Activated CD8-positive, alpha-beta memory T cell treated with anti-CD3 and anti-CD28 coated beads for 48 hours (primary cell): ENCODE measurements at places on chromosomes 7 and 10.
A peak's percentile ranks its signal among the peaks of the same experiment; 100 is the strongest.

- no peak for DNase-seq
Observed at GRCh38 chr10:24113901-24114300, 95.0 kb upstream of the KIAA1217 start.

DNA sequence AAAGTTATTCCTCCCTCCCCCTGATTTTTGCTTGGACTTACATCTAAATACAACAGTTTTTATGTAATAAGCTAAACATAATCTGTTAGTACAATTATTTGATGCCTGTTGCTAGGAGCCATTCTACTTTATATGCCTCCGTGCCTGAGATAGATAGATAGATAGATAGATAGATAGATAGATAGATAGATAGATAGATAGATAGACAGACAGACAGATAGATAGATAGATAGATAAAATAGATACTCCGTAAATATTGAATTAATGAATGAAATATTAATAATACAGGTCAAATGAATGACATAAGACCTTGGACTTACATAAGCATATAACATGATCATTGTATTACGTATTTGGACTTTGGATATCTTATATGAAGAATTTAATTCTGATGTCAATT lies 23.0 kb downstream of the NET1 start:
- DNase-seq: no peak

DNA sequence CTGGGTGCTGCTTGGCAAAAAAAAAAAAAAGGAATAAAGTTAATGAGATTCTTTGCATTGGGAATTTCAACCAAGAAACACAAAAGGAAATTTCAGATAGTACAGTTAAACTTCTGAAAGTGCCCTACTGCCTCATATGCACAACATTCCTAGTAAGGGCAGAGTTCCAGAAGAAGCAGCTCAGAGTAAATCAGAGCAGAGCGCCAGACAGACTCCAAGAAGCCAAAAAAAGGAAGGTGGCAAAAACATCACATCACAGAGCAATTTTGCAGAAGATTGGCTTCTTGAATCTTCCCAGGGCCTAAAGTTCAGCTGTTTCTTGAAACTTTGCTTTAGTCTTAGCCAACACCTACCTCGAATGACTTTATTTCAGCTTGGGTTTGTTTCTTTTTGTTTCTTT lies 544.1 kb downstream of the XPNPEP1 start:
- no peak for DNase-seq

DNA sequence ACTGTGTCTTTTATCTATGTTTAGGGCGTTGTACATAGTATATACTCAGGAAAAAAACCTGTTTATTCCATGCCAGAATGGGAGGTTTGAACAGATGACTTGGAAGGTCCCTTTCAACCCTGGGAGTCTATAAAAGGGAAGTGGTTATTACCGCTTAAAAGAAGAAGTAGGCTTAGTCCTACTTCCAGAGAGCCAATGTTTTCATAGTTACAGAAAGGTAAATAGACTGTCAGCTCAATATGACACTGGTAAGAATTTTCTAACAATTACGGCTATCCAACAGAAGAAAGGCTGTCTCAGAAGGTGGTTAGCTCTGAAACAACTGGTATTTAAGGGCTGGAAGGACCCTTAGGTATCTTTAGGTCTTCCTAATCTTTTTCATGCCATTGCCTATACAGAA lies 1.1 kb upstream of the TFAM start:
- DNase-seq: no peak

GRCh38 chr10:119542988-119543813 lies 682 bp upstream of the RGS10 start:
- DNase-seq: peak; percentile 48

DNA sequence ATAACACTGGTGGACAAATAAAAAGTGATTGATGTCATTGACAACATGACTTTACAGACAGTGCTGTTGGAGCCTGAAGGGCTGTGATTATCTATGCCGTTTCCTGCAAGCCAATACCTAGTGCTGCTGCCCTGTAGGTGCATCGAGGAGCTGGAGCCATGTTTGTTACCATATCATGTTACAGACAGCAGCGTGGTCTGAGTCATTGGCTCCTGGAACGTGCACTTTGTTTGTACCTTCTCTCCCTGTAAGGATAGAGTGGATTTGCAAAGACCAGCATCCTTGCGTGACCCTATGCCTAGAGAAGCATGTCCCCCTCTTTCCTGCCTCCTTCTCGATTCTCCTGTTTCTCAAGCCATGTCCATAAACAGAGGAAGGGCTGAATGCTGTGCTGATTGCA lies 597.2 kb downstream of the TYW1 start:
- DNase-seq: no peak

DNA sequence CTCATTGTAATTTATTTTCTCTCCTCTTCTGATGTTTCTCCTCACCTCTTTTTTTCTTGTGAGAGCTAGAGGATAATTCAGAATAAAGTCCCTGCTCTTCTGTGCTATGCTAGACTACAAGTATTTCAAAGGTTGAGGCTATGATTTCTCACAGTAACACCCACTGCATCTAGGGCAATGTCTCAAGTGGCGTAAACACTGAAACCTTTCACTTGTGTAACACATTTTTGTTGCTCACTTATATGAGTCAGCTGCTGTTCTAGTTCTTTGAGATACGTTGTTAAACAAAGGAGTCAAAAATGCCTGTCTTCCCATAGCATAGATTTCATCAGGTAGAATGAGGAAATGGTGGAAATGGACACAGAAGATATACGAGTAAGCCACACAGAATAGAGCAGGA lies 305.1 kb upstream of the PITRM1 start:
- DNase-seq: no peak

GRCh38 chr10:45673074-45673648 lies 589 bp upstream of the ZFAND4 start:
- no peak for DNase-seq

DNA sequence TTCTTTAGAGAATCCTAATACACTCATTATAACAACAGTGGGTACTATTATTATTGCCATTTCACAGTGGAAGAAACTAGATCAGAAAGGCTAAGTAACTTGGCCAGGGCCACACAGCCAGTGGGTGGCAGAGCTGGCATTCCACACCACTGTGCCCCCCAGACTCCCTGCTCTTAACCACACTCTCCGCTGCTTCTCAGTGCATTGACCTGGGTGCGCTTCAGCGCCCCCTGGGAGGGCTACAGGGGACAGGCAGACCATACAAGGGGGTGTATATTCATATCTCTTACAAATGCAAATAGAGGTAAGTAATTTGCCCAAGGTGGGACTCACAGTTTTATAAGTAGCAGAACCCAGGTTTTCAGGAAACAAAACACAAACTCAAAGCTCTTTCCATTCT lies 77.0 kb upstream of the NMT2 start:
- no peak for DNase-seq

GRCh38 chr10:59319854-59320253 lies 42.5 kb downstream of the FAM13C start:
- no peak for DNase-seq

GRCh38 chr10:68046642-68047041 lies 28.4 kb downstream of the HERC4 start:
- no peak for DNase-seq

DNA sequence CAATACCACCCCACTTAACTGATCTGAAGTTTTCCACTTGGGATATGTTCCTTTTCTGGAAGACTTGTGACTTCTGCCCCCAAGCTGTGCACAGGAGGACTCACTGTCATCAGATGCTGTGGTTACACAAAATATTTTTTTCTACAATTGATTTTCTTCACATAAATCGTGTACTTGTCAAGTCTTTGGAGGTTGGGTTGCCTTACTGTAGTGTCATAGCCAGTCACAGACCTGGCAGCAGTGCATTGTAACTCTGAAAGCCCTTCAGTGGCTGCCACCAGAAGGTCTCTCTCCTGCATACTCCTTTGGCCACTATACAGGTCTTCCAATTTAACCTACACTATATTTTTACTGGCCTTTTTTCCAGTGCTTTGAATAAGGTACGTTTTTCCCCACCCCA lies 73.2 kb downstream of the SDK1 start:
- DNase-seq: no peak

DNA sequence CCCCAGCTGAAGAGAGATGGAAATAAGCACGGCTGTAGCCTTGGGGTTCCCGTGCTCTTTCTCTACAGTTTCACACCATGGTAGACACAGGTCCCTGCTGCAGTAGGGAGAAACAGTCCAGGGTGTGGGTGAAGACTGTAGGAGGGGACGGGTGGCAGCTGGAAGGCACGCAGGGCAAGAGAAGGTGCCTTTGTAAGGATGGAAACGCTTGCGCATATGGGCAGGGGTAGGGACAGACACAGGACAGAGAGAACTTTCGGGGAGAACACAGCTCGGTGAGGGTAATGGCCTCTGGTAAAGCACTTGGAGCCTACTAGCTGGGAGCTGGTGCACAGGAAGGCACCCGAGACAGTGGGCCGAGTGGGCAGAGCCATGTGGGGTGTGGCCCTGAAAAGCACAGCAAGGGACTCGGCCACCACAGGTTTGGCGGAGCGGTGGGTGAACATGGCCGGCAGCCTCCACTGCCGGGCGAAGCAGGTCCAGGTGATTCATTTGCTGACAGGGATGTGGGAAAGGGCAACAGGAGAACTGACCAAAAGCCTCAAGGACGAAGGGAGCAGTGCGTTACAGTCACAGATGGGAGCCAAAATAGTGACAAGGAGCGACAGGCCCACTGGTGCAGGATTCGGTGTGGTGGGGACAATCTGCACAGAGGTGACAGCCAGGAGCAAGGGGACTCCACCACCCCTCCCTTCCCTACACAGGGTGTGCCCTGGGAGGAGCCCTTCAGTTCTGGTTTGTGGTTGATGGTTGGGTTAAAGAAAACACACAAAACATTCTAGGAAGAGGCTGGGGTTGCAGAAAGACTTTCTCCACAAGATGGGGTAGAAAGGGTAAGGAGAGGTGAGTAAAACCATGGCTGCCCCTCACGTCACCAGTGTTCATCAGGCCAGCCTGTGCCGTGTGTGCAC lies 97.1 kb downstream of the VOPP1 start:
- no peak for DNase-seq
